ENCODE measurements at places on chromosomes 2 and 18. TPM values are rescaled to one million over a fixed set of nuclear protein-coding genes. Genes with fewer than 3 reads are reported as not detected.

GRCh38 chr2:191165176-191165643, 14.4 kb upstream of the STAT4 start:
- no peak for DNase-seq

DNA sequence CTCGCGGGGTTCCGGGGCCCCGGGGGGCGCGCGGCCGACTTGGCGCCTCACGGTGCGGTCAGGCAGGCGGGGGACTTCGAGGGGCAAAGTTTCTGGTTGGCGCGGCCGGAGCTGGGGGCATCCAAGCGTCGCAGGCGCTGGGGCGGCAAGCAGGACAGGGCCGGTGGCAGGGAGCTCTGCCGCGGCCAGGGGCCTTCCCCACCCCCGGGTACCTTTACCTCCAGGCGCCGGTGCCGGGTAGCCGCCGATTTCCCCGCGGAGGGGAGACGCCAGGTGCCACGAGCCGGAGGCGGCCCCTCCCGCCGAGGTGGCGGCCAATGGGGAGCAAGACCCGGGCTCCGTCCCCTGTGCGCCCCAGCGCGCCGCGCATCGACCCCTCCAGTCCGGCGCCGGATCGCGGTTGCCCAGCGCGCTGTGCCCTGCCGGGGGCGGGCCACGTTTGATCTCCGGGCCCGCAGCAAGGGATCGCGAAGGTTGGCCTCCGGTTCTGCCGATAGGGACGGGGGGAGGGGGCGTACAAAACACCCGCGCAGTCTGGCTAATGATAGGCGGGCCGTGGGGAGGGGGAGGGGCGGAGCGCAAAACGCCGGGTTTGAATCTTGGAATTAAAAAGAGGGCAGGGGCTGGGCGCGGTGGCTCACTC, at the start of gene ST8SIA5:
Gene ST8SIA5 (minus strand): TSS at position 495 of the 643 bp plus-strand sequence. CDS start 545 bp downstream, outside the sequence.
- peak; percentile 54 for DNase-seq

- DNase-seq: no peak
These were observed 30.7 kb upstream of the ERCC3 start for GRCh38 chr2:127324635-127325034.

DNA sequence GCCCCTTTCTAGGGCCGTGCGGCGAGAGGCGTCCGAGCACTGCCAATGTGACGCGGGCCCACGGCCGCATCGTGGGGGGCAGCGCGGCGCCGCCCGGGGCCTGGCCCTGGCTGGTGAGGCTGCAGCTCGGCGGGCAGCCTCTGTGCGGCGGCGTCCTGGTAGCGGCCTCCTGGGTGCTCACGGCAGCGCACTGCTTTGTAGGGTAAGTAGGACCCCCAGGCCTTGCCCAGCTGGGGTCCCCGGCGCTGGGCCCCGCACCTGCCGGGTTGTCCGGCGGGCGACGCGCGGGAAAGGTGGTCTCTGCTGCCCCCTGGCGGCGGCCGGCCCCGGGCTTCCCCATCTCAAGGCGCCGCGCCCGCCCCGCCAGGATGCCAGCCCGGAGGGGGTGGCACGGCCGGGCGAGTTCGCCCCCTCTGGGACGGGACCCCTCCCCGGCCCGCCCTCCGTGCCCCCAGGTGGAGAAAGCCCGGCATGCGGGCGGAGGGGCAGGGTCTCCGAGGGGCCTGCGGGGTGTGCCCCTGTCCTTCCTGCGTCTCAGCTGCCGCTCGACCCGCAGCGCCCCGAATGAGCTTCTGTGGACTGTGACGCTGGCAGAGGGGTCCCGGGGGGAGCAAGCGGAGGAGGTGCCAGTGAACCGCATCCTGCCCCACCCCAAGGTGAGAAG, 1.9 kb downstream of the PRSS56 start:
- DNase-seq: no peak

DNA sequence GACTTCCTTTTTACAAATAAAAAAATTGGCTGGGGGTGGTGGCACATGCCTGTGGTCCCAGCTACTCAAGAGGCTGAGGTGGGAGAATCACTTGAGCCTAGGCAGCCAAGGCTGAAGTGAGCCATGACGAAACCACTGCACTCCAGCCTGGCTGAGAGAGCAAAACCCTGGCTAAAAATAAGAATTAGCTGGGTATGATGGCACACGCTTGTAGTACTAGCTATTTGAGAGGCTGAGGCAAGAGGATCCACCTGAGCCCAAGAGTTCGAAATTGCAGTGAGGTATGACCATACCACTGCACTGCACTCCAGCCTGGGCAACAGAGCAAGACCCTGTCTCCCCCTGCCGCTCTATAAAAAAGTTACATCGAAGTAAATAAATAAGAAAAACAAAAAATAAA, 33.7 kb downstream of the GFPT1 start:
- no peak for DNase-seq

DNA sequence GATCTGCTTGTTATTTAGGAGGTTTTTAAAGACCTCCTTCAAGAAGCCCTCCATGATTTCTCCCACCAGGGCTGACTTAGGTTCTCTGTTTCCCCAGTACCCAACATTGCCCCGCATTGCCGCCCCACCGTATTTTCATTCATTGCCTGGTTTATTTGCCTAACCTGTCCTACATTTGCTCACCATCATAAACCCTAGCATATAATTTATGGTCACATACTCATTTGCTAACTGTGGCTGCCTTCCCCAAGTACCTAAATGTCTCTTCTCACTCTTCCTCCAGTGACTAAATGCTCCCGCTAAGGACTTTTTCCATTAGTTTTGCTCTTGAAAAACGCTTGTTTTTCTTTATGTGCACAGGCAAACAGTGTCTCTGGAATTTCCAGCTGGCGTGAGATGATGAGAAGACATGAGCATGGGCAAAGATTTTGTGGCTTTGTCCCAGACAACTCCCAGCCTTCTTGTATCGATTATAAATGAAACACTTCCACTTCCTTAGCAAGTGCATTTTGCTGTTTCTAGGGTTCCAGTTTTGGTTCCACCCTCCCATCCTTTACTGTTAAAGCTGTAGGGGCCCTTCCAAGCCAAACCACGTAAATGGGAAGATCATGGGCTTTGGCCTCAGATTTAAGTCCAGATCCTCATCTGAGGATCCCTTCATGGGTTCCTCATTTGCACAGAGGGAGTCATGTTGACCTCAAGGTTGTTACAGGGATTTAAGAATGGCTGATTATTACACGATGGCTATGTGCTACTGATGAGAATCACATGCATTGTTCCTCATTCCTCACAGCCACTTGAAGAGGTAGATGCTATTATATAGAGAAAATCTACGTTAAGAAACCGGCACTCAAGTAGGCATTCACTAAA, 21.0 kb upstream of the ARMC9 start:
- no peak for DNase-seq

GRCh38 chr18:55743736-55744135, 155.7 kb upstream of the TCF4 start:
- no peak for DNase-seq

DNA sequence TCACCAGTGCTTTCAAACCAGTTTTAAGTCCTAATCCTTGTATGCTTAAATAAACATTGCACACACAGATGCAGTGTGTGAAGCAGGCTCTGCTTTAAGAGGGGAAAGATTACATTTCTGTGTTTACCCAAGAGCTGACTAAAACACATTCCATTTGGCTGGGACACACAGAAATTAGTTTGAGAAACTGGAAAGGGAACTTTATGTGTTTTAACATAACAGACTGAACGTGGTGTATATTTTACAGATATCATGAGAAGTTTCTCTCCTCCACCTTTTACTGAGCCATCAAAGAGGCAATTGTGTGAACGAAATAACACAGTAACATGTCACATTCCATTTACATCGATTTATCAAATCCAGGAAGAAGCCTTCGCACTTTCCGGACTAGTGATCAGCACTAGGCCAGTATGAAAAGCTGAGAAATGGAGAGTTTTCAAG, 121.8 kb downstream of the MAIP1 start:
- no peak for DNase-seq

- DNase-seq: no peak
These were observed 177.7 kb upstream of the ZC3H15 start for GRCh38 chr2:186308347-186308746.

- DNase-seq: no peak
These were observed 48.2 kb downstream of the ADI1 start for GRCh38 chr2:3470856-3471737.

- DNase-seq: no peak
These were observed 148.5 kb upstream of the CBLN2 start for GRCh38 chr18:72692595-72692994.

- DNase-seq: no peak
These were observed 57.6 kb downstream of the CCNT2 start for GRCh38 chr2:134976074-134976702.

- no peak for DNase-seq
These were observed 1024.9 kb downstream of the BCL11A start for GRCh38 chr2:59528525-59528924.

GRCh38 chr2:119431155-119431975, at the start of gene TMEM37:
Gene TMEM37 (plus strand): TSS chr2:119431854. CDS start chr2:119431904, 50 bp downstream.
- no peak for DNase-seq

- no peak for DNase-seq
These were observed 143.9 kb downstream of the L3MBTL4 start for GRCh38 chr18:6270771-6271216.

- DNase-seq: no peak
These were observed 103.1 kb downstream of the L3MBTL4 start for GRCh38 chr18:6311456-6312215.

DNA sequence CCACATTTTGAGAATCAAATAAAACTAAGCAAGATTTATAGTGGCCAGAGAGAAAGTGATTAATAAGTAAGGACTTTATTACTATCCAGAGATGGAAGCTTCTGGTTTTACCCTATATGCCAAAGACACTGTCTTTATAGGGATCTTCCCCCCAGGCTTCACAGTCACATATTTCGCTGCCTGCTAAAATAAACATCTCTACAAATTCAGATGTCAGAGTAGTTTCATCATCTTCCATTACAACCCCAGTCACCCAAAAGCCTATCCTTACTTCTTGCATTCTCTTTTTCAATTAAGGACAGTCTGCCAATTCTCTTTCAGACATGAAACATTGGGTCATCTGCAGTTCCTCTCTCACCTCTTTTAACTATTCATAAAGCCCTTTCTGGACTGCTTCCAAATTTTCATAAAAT, 28.3 kb downstream of the CREB1 start:
- no peak for DNase-seq

DNA sequence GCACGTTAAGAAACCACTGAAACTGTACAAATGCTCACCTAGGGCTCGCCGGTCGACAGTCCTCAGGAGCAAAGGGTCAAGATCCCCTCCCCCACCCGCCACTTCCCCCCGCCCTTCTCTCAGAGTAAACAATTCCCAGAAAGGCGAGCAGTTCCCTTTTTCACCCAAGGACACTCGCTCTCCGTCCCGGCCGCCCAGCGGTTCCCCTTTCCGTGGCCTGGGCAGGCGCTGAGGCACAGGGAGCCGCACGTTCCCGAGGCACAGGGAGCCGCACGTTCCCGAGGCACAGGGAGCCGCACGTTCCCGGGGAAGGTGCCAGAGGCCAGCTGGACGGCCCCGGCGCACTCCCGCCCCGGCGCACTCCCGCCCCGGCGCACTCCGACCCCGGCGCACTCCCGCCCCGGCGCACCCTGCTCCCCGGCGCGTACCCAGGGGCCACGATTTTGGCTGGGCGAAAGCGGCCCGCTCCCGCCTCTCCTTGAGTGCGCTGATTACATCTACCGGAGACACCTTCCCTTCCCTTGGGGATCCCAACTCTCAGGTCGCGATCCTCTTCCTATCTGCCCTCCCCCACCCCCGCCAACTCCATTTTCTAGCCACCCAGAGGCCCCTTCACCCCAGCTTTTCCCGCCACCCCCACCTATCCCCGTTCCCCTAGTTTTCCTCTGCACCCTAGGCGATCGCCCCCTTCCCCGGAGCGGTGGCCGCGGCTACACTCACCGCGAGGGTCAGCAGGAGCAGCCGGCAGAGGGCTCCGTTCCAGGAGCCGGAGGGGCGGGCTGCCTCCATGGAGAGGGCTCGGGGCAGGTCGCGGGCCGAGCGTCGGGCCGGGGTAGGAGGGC, 817 bp downstream of the DSC2 start:
- peak; percentile 73 for DNase-seq

The SPATS2L gene
- 126 TPM for total RNA-seq

The CXCR2 gene
- total RNA-seq: 0.59 TPM

The EPAS1 gene
- 311 TPM for total RNA-seq

The STARD6 gene
- total RNA-seq: not detected

The BOK gene
- total RNA-seq: 11.2 TPM

The GRHL1 gene
- total RNA-seq: 1.3 TPM

The FN1 gene
- total RNA-seq: 1,092 TPM
